ENCODE measurements at places on chromosomes 4 and X.
A peak's percentile ranks its signal among the peaks of the same experiment; 100 is the strongest.

DNA sequence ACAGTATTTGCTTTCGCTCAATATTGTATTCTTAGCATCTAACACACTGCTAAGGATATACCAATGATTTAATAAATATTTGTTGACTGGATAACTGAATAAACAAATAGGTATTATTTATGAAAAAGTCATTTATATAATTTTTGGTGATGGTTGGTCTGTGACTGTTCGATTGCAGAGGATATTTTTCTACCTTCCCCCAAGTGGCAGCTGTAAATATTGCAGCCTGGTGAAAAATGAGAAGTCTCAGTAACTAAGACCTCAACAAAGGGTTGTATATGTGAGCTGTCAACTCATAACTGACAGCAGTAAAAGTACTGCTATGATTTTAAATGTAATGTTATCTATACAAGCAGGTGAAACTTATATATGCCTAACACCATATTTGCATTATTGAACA, 36.0 kb downstream of the HTR2C start:
- no peak for DNase-seq

DNA sequence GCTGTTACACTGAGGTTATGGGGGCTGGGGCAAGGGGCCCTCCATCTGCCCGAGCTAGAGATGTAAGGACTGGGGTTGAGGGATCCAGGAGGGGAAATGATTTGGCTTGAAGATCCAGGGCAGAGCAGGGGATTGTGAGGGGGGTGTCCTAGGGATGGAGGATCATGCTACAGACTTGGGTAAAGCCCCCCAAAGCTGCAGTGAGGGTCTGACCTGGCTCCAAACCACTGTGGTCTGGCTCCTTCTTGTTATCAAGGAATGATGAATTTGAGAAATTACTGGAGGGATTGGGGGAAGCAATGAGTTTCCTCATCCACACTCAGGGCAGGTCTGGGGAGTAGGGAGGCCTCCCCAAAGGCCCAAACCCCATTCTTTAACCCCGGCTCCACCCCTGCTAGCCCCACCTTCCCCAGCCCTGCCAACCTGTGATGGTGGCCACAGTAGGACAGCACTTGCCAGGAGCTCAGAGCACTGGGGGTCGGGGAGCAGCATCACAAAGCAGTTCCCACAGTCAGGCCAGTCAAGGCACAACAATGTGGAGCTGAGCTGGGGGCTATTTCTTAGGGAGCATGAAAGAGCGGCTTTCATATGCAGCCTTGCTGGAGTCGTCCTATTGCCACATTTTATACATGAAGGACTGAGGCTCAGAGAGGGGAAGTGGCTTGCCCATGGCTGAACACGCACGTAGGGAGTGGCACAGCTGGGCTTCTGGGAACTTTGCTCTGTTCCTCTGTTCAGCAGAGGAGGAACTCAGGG, 165.5 kb downstream of the EFNB1 start:
- peak; percentile 19 for DNase-seq

GRCh38 chr4:146058531-146058930, 117.0 kb upstream of the LSM6 start:
- DNase-seq = no peak

GRCh38 chr4:87934157-87934704, 41.3 kb upstream of the SPP1 start:
- DNase-seq = no peak

GRCh38 chr4:3431446-3431993, 10.2 kb upstream of the HGFAC start:
- DNase-seq = no peak
